Glutamatergic neuron (in vitro differentiated cells): ENCODE measurements at places on chromosomes 12 and 14. TPM values are rescaled to one million over a fixed set of nuclear protein-coding genes. Genes with fewer than 3 reads are reported as not detected.

- H3K27ac ChIP-seq: no peak overlapping the region
- peaks cover 2% of the 10 kb centered on the region for H3K27me3 ChIP-seq
- no peak overlapping the region for H3K4me3 ChIP-seq
- no peaks in the 10 kb centered on the region for H3K36me3 ChIP-seq
- DNase-seq: no peak
- H3K4me1 ChIP-seq: no peaks in the 10 kb centered on the region
These were observed 253.9 kb downstream of the LRFN5 start for GRCh38 chr14:41860586-41860985.

DNA sequence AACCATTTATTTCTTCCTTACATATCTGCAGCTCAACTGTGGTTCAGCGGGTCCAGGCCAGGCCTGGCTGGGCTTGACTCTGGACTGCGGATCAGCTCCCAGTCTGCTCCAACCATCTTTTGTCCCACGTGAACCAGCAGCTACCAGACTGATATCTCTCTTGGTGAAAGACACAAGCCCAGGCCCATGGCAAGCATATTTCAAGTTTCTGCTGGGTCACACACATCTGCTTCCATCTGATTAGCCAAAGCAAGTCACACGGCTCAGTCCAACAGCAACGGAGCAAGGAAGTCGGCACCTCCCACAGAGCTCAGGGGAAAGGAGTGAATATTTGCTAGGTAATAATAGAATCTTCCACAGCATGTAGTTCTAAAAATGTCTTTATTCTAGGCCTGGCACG lies 24.7 kb upstream of the MARK3 start:
- no peaks in the 10 kb centered on the region for H3K4me1 ChIP-seq
- no peak overlapping the region for H3K4me3 ChIP-seq
- H3K27me3 ChIP-seq: no peaks in the 10 kb centered on the region
- H3K36me3 ChIP-seq: peaks cover 21% of the 10 kb centered on the region
- H3K27ac ChIP-seq: no peak overlapping the region

- no peaks in the 10 kb centered on the region for H3K36me3 ChIP-seq
- H3K27me3 ChIP-seq: no peaks in the 10 kb centered on the region
- H3K27ac ChIP-seq: no peak overlapping the region
- peaks cover 4% of the 10 kb centered on the region for H3K4me1 ChIP-seq
These were observed 51.6 kb downstream of the ATP2B1 start for GRCh38 chr12:89657066-89657465.

The SLC17A8 gene
- total RNA-seq: 0.25 TPM

- DNase-seq: no peak
- H3K27me3 ChIP-seq: peaks cover 6% of the 10 kb centered on the region
- H3K4me1 ChIP-seq: peaks cover 37% of the 10 kb centered on the region
- no peaks in the 10 kb centered on the region for H3K36me3 ChIP-seq
- no peak overlapping the region for H3K4me3 ChIP-seq
- H3K27ac ChIP-seq: peak overlapping the region; percentile 85
These were observed 66.9 kb downstream of the ITPK1 start for GRCh38 chr14:93048843-93049242.

The RHEBL1 gene
- total RNA-seq: 2.3 TPM

DNA sequence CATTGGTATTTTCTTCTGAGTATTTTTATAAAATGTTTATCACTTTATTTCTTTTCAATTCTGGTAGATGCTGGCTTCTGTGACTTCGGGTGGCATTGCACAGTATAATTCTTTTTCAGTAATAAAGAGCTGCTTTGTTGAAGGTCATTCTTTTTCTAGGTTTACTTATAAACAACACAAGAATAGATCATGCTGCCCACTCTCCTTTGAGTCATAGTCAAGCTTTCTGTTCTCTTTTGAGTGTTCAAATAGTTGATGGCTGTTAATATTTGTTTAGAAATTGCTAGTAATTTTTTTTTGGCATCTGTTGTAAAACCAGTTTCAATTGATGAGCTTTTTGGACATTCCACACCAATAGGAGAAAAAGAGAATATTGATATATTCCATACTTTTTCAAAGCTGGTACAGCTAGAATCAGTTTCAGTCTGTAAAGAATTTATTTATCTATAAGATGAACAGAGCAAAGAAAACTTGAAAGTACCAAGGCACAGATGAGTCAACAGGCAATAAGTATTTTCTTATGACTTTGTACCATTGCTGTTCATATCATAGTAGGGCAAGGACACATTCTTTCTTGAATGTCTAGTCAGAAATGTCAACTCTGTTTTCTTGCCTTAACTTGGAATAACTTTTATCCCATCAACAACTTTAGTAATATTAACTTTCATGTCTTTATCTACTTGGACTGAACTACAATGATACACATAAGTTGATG lies 513.0 kb upstream of the SEL1L start:
- DNase-seq: no peak
- H3K27ac ChIP-seq: no peak overlapping the region
- H3K4me1 ChIP-seq: no peaks in the 10 kb centered on the region
- no peak overlapping the region for H3K4me3 ChIP-seq

DNA sequence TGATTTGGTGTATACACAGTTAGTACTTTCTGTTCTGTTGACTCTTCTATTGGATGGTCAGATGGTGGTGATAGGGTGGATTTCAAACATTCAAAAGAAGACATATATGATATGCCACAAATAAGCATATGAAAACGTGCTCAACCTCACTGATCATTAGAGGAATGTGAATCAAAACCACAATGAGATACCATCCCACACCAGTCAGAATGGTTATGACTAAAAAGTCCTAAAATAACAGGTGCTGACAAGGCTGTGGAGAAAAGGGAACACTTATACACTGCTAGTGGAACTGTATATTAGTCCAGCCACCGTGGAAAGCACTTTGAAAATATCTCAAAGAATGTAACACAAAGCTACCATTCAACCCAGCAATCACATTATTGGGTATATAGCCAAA lies 425.5 kb downstream of the C12orf50 start:
- DNase-seq: no peak
- no peak overlapping the region for H3K27ac ChIP-seq
- H3K4me3 ChIP-seq: no peak overlapping the region
- H3K4me1 ChIP-seq: no peaks in the 10 kb centered on the region

The PRKD1 gene
- total RNA-seq: 0.54 TPM

GRCh38 chr14:87934185-87934584 lies 58.8 kb downstream of the GALC start:
- no peaks in the 10 kb centered on the region for H3K4me1 ChIP-seq
- no peaks in the 10 kb centered on the region for H3K27me3 ChIP-seq
- DNase-seq: no peak
- no peak overlapping the region for H3K4me3 ChIP-seq
- no peaks in the 10 kb centered on the region for H3K36me3 ChIP-seq

The SMIM41 gene
- 0.88 TPM for total RNA-seq

GRCh38 chr12:75585330-75585729 lies 73.9 kb upstream of the KRR1 start:
- no peak for DNase-seq
- H3K36me3 ChIP-seq: no peaks in the 10 kb centered on the region
- H3K4me1 ChIP-seq: peaks cover 34% of the 10 kb centered on the region
- no peak overlapping the region for H3K27ac ChIP-seq
- peaks cover 2% of the 10 kb centered on the region for H3K27me3 ChIP-seq

- DNase-seq: no peak
- no peak overlapping the region for H3K4me3 ChIP-seq
- H3K4me1 ChIP-seq: peaks cover 54% of the 10 kb centered on the region
- H3K27me3 ChIP-seq: peaks cover 8% of the 10 kb centered on the region
These were observed 286.6 kb upstream of the FLRT2 start for GRCh38 chr14:85243321-85243720.

GRCh38 chr14:48814562-48814961 lies 771.6 kb downstream of the RPS29 start:
- no peak overlapping the region for H3K4me3 ChIP-seq
- no peak overlapping the region for H3K27ac ChIP-seq
- H3K4me1 ChIP-seq: no peaks in the 10 kb centered on the region
- H3K27me3 ChIP-seq: no peaks in the 10 kb centered on the region

The DAAM1 gene
- 146 TPM for total RNA-seq

GRCh38 chr12:53844994-53845844 lies 93.4 kb upstream of the HOXC13 start:
- no peaks in the 10 kb centered on the region for H3K4me1 ChIP-seq
- no peak for DNase-seq
- H3K4me3 ChIP-seq: no peak overlapping the region
- no peak overlapping the region for H3K27ac ChIP-seq
- no peaks in the 10 kb centered on the region for H3K36me3 ChIP-seq

DNA sequence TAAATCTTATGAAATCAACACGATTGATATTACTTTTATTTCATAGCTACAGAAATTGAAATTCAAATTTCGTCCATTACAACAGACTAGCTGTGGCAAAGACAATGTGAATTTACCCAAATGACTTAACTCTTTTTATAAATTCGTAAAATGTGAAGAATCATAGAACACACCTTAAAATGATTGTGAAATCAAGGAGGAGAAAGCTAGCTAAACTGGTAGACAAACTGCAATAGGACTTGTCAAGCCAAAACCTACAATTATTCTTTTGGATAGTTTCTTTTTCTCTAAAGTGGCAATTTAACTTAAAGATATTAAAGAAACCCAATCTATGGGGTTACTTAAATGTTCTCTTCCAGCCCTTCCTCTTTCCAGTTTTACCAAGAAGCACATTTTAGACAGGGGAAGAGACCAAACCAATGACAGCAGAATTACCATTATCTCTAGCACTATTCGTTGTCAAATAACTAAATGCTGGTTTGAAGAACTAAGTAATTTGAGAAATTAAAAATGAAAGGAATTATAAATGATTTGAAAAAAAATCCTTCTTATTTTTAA lies 807 bp upstream of the SLC16A7 start:
- no peak overlapping the region for H3K27ac ChIP-seq
- no peaks in the 10 kb centered on the region for H3K36me3 ChIP-seq
- DNase-seq: no peak
- H3K4me1 ChIP-seq: peaks cover 5% of the 10 kb centered on the region
- H3K4me3 ChIP-seq: no peak overlapping the region
- H3K27me3 ChIP-seq: no peaks in the 10 kb centered on the region

The REC8 gene
- 136 TPM for total RNA-seq

The ERP27 gene
- total RNA-seq: not detected

- peaks cover 4% of the 10 kb centered on the region for H3K36me3 ChIP-seq
- DNase-seq: no peak
- no peaks in the 10 kb centered on the region for H3K4me1 ChIP-seq
- H3K27ac ChIP-seq: no peak overlapping the region
- no peaks in the 10 kb centered on the region for H3K27me3 ChIP-seq
These were observed 157.4 kb downstream of the KLHL28 start for GRCh38 chr14:44804391-44804790.

The MCRS1 gene
- 103 TPM for total RNA-seq

DNA sequence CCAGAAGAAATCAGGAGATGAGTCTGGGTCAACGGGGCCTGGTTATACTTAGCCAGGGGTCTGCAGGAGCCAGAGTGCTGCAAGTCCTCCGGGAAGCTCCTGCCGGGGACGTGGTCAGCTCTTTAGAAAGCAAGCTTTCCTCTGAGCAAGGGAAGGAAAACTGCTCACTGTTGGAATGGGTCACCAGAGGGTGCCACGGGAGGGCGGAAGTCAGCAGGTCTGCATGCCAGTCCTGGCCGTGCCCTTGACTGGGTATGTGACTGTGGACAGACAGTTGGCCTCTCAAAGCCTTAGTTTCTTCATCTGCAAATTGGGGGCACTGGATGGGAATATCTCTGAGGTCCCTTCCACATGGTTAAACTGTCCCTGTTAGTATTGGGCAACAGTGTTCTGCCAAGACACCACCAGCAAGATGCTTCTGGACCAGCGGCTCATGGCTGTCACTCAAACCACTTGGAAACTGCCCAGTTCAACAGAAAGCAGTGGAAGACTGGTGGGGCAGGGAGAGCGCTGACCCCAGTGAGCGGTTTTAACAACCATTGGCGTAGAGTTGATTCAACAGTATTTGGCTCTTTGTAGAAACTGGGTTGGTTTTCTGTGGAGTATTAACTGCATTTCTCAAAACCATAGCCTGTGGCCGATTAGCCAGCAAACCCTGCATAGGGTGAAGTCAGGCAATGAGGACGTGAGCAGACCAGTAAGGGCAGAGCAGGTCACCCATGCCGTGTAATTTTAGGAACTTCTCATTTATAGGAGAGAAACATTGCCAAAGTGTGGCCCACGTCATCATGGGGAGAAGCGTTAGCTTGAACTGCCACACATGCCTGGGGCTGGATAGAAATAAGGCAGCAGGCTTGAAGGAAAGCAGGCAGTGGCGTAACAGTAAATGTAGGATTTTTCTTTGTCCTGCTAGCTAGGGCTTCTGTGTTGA lies 163.9 kb upstream of the PRMT8 start:
- peaks cover 36% of the 10 kb centered on the region for H3K4me1 ChIP-seq
- no peak for DNase-seq
- H3K36me3 ChIP-seq: peaks cover 5% of the 10 kb centered on the region
- peak overlapping the region; percentile 34 for H3K4me3 ChIP-seq

The LETMD1 gene
- 37.1 TPM for total RNA-seq

DNA sequence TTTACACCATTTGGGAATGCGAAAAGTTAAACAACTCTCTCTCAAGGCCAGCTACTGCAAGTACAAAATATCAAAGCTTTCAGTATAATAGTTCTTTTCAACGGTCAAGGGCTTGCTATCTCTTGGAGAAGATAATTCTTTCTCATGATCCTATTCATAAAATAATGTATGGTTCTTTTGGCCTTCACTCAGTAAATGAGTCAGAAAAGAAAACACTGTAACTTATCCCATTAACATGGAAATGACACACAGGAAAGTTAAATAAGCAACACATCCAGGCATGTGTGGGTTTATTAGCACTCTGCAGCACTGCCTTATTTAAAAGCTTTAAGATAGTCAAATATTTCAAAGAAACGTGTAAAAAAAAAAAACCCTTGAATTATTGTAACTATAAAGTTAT lies 36.9 kb downstream of the ZFC3H1 start:
- H3K4me1 ChIP-seq: no peaks in the 10 kb centered on the region
- no peaks in the 10 kb centered on the region for H3K36me3 ChIP-seq
- H3K27me3 ChIP-seq: no peaks in the 10 kb centered on the region

DNA sequence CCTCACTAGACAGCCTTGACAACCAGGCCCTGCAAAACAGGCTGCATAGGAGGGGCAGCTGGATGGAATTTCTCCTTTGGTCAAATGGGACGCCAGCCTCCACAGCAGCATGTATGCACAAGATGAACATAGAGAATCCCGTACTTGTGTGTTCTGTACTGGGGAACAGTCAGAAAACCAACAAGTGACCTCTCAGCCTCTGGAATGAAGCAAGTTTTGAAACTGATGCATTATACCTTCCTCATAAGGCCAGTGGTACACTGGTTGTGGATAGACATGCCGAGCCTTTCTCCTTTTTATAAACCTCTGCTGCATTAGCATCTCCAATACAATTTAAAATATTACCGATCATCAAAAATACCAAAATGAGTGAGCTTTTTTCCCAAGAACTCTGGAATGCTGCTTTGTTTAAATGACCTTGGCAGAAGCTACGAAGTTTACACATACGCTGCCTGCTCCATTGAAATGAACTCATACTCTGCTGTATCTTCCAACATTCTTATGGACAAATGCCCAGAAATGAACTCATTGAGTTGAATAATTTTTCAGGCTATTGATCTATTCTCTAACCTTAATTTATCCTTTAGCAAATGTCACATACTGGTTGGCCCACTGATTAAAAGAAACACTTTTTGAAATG lies 47.6 kb upstream of the FERMT2 start:
- no peaks in the 10 kb centered on the region for H3K27me3 ChIP-seq
- no peak for DNase-seq
- no peak overlapping the region for H3K4me3 ChIP-seq
- H3K4me1 ChIP-seq: no peaks in the 10 kb centered on the region
- no peaks in the 10 kb centered on the region for H3K36me3 ChIP-seq
- no peak overlapping the region for H3K27ac ChIP-seq

The SLC35E3 gene
- total RNA-seq: 26.2 TPM
